ENCODE measurements at places on chromosomes 2 and 18. TPM values are rescaled to one million over a fixed set of nuclear protein-coding genes. Genes with fewer than 3 reads are reported as not detected.

Gene ILKAP
- 19.4 TPM for total RNA-seq

Gene RAB27B
- 0.80 TPM for total RNA-seq

Gene NR4A2
- 1.0 TPM for total RNA-seq

Gene CAB39
- total RNA-seq, result 56.1 TPM

Gene IL1RL2
- total RNA-seq, result 0.27 TPM

Gene CD8B2
- total RNA-seq, result 0.09 TPM

- DNase-seq, result peak; percentile 56
- no peak overlapping the region for H3K4me3 ChIP-seq
- peaks cover 7% of the 10 kb centered on the region for H3K4me1 ChIP-seq
- H3K36me3 ChIP-seq, result no peaks in the 10 kb centered on the region
- H3K27me3 ChIP-seq, result no peaks in the 10 kb centered on the region
These were observed 39.2 kb downstream of the GALNT1 start for GRCh38 chr18:35620765-35621164.

- H3K27ac ChIP-seq, result no peak overlapping the region
- no peak for DNase-seq
- H3K36me3 ChIP-seq, result no peaks in the 10 kb centered on the region
- H3K4me3 ChIP-seq, result no peak overlapping the region
- H3K4me1 ChIP-seq, result no peaks in the 10 kb centered on the region
These were observed 216.8 kb downstream of the EIPR1 start for GRCh38 chr2:3160751-3161330.

DNA sequence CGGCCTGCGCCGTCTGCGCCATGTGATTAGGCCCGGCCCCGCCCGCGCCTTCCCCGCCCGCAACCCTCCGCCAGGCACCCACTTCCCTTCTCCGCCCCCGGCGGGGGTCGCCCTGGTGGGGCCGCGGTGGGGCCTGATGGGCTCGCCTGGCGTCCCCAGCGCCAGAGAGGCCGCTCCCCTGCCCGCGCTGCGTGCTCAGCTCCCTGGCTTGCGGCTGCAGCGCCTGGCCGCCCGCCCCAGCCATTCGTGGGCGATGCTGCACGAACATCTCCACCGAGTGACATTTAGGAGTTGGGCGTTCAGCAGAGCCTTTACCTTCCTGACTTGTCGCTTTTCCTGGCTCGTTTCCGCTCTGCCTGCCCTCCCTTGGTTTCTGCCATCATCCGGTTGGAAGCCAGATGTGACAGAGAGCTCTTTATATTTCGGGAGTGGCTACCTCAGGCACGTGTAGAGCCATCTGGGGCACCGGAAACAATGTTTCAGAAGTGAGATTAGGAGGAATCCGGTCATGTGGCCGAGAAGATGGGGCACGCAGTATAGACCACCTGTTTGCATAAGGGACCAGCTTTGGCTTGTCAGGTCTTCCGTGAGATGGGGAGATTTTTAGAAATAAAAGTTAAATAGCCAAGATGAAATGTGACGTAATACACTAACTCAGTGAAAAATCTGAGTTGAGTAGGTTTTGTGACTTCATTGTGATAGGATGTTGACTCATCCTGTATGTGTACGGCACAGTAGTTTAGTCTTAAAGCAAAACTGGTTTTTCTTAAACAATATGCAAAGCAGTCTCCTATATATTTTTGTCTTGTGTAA is 1.2 kb downstream of the GLS start:
- no peaks in the 10 kb centered on the region for H3K27me3 ChIP-seq
- peak overlapping the region; percentile 77 for H3K4me3 ChIP-seq
- H3K36me3 ChIP-seq, result no peaks in the 10 kb centered on the region
- DNase-seq, result peak; percentile 84
- H3K27ac ChIP-seq, result peak overlapping the region; percentile 92
- H3K4me1 ChIP-seq, result peaks cover 2% of the 10 kb centered on the region

DNA sequence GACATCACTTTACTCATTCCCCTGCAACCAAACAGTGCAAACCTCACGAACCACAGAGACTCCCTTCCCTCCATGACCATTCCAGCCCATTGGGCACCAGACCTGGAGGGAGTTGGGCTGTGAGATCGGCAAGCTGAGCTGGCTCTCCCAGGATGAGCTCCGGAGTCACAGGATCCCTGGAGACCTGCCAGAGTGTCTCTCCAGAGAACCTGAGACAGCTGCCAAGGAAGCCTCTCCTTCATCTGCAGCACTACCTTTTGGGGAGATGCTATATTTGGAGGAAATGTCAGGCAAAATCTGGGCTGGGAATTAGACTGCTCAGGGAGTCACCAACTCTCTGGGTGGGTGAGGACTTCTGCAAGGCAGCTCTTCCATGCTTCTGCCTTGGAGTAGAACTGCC is 417.4 kb downstream of the TNS1 start:
- H3K4me3 ChIP-seq, result no peak overlapping the region
- peaks cover 10% of the 10 kb centered on the region for H3K4me1 ChIP-seq
- no peak overlapping the region for H3K27ac ChIP-seq
- no peaks in the 10 kb centered on the region for H3K27me3 ChIP-seq

GRCh38 chr2:100124761-100125160 is 17.6 kb downstream of the AFF3 start:
- H3K27me3 ChIP-seq, result no peaks in the 10 kb centered on the region
- DNase-seq, result no peak
- H3K4me3 ChIP-seq, result no peak overlapping the region
- H3K36me3 ChIP-seq, result no peaks in the 10 kb centered on the region
- H3K27ac ChIP-seq, result no peak overlapping the region

GRCh38 chr2:70690846-70691245 is 77.2 kb downstream of the ADD2 start:
- H3K27ac ChIP-seq, result no peak overlapping the region
- H3K27me3 ChIP-seq, result no peaks in the 10 kb centered on the region
- no peak for DNase-seq
- no peaks in the 10 kb centered on the region for H3K36me3 ChIP-seq
- H3K4me3 ChIP-seq, result no peak overlapping the region

GRCh38 chr2:189521699-189522434 is 58.7 kb downstream of the SLC40A1 start:
- H3K4me1 ChIP-seq, result peaks cover 2% of the 10 kb centered on the region
- H3K36me3 ChIP-seq, result no peaks in the 10 kb centered on the region
- no peak overlapping the region for H3K4me3 ChIP-seq
- no peak overlapping the region for H3K27ac ChIP-seq

GRCh38 chr2:36963106-36963505 is 3.2 kb downstream of the STRN start:
- H3K27me3 ChIP-seq, result no peaks in the 10 kb centered on the region
- H3K36me3 ChIP-seq, result no peaks in the 10 kb centered on the region
- no peak overlapping the region for H3K4me3 ChIP-seq
- H3K27ac ChIP-seq, result no peak overlapping the region

DNA sequence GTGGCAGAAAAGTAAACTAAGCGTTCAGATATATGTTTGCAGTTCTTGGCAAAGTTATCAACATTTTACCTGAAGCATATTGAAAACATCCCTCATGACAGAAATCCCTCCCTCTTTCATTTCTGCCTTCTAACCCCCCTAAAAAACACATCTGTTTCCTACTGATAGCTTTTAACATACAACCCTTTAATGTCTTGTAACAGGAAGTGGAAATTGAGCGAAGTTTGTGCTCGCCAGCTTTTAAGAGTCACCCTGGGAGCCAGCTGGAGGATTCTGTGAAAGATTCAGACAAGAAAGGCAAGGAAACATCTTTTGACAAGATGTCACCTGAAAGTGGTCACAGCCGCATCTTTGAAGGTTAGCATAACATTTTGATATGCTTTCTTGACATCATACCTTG is 247.4 kb downstream of the XIRP2 start:
- peak; percentile 21 for DNase-seq
- H3K4me3 ChIP-seq, result no peak overlapping the region
- no peaks in the 10 kb centered on the region for H3K36me3 ChIP-seq
- H3K4me1 ChIP-seq, result no peaks in the 10 kb centered on the region
- no peak overlapping the region for H3K27ac ChIP-seq

DNA sequence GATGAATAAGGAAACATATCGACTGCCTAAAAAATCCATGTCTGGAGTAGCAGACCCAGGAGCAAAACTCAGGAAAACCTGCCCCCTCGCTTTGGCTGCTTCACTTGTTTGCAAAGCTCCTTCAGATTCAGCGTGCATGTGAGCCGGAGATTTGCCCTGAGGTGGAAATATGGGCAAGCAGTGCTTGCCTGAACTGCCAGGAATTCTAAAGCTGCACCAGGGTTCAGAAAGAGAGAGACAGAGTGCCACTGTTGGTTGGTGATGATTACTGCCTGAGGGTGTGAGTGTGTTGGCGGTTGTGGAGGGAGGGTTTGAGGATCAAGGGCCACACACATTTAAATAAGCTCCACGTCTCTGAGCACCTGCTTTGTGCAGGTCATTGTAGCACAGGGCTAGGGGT is 139.6 kb upstream of the RGPD4 start:
- H3K36me3 ChIP-seq, result no peaks in the 10 kb centered on the region
- H3K27ac ChIP-seq, result no peak overlapping the region
- H3K4me3 ChIP-seq, result no peak overlapping the region
- no peaks in the 10 kb centered on the region for H3K27me3 ChIP-seq
- no peaks in the 10 kb centered on the region for H3K4me1 ChIP-seq

GRCh38 chr2:207463433-207463832 is 66.3 kb upstream of the CREB1 start:
- DNase-seq, result no peak
- no peaks in the 10 kb centered on the region for H3K4me1 ChIP-seq
- no peaks in the 10 kb centered on the region for H3K36me3 ChIP-seq
- no peak overlapping the region for H3K27ac ChIP-seq
- H3K27me3 ChIP-seq, result no peaks in the 10 kb centered on the region
- no peak overlapping the region for H3K4me3 ChIP-seq

GRCh38 chr2:178962805-178963433 is 87.0 kb downstream of the CCDC141 start:
- no peaks in the 10 kb centered on the region for H3K4me1 ChIP-seq
- no peak for DNase-seq
- H3K27me3 ChIP-seq, result no peaks in the 10 kb centered on the region
- no peak overlapping the region for H3K4me3 ChIP-seq
- no peak overlapping the region for H3K27ac ChIP-seq

DNA sequence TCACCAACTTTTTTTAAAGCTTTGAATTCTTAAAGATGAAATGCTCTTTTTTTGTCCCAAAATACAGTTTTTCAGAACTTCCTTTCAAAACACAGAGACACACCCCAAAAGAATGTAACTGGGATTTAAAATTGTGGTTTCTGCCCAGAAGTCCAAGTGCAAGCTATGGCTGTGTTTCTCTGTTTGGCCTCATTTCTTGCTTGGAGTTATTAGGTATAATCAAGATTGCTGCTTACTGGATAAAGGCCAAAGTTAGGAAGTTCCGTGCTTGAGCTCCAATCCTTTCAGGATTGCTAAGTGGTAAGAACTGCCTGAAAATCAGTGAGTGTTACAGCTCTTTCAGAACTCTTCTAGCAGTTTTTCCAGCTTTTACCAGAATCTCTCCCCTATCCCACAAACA is 16.9 kb downstream of the ZBTB7C start:
- H3K4me3 ChIP-seq, result no peak overlapping the region
- H3K27me3 ChIP-seq, result no peaks in the 10 kb centered on the region
- peak overlapping the region; percentile 79 for H3K27ac ChIP-seq
